Naive thymus-derived CD4-positive, alpha-beta T cell (primary cell): ENCODE measurements at places on chromosomes 6 and 20. TPM values are rescaled to one million over a fixed set of nuclear protein-coding genes. Genes with fewer than 3 reads are reported as not detected.

The CALHM4 gene
- not detected for polyA plus RNA-seq

DNA sequence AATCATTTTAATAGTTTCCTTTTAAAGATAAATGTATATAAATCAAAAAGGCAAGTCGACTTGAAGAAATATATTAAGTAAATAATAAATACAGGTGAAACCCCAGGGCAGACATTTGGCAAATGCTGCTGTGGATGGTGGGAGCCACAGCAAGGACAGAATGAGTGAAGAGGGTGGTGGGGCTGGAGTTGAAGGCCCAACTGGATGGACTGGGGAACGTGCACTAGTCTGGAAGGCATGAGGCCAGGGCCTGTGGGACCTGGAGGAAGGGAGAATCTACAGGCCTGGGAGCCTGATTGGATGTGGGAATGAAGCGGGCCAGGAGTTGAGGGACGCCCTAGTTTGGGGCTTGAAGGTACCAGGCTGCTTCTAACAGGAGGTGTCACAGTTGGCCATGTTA, 30.6 kb upstream of the BLCAP start:
- H3K27me3 ChIP-seq = no peaks in the 10 kb centered on the region
- H3K4me3 ChIP-seq = no peak overlapping the region
- DNase-seq = no peak
- H3K4me1 ChIP-seq = no peaks in the 10 kb centered on the region
- no peak overlapping the region for H3K27ac ChIP-seq

The C6orf132 gene
- not detected for polyA plus RNA-seq

The CDSN gene
- not detected for polyA plus RNA-seq

GRCh38 chr20:62707276-62707920, 1.2 kb upstream of the NTSR1 start:
- no peak for DNase-seq
- H3K27ac ChIP-seq = no peak overlapping the region
- H3K27me3 ChIP-seq = peaks cover 5% of the 10 kb centered on the region
- H3K36me3 ChIP-seq = no peaks in the 10 kb centered on the region
- H3K4me3 ChIP-seq = no peak overlapping the region

DNA sequence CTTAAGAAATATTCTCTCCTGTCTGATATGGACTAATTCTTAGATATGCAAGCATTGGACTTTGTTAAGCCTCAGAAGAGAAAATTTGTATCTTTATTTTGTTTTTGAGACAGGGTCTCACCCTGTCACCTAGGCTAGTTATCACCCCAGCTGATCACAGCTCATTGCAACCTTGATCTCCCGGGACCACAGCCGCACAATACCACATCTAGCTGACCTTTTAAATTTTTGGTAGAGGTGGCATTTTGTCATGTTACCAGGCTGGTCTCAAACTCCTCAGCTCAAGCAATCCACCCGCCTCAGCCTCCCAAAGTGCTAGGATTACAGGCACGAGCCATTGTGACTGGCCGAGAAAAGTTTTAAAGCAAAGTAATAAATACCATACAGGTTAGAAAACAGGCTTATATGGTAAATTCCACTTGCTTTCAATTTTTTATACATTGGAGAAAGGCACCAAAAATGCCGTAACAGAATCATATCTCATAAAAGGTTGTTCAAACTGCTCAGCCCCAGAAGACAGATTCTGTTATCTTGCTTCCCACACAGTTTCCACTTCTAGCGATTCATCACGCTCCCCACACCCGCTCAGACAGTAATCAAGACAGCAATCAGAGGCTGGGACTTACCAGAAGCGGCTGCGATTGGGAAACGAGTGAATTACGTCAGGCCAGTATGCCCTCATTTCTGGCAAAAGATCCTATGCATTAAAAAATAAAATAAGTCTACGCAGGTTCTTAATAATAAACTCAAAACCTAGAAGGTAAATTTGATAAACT, 13.8 kb downstream of the RNASET2 start:
- H3K27me3 ChIP-seq = no peaks in the 10 kb centered on the region
- H3K4me1 ChIP-seq = no peaks in the 10 kb centered on the region
- peak overlapping the region; percentile 73 for H3K27ac ChIP-seq
- H3K4me3 ChIP-seq = no peak overlapping the region
- DNase-seq = peak; percentile 66
- peaks cover 64% of the 10 kb centered on the region for H3K36me3 ChIP-seq

DNA sequence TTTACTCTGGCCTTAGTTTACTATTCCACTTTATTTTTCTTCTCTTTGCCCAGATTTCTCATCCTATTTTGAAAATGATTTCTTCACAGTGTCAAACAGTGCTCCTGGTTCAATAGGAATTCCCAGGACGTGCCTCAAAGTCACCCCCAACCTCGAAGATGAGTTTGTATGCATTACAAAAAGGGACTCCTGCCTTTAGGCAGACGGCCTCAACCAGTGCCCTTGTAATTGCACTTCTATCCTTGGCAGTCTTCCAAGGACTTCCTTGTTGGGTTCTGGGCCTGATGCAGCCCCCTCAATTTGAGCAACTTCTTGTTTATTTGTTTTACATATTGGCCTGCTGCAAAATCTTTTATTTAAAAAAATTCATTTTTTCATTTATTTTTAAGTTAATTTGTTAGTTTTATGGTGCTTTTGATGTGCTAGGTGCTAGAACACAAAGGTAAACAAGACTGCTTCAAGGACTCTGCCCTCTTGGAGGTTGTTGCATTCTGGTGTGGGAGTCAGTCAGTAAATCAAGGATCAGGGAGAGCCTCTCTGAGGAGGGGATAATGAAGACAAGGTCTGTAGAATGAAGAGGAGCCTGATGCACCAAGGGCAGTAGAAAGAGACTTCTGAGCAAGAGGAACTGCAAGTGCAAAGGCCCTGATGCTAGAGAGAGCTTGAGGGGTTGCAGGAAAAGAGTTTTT, 181.5 kb upstream of the LAMP5 start:
- no peaks in the 10 kb centered on the region for H3K4me1 ChIP-seq
- no peaks in the 10 kb centered on the region for H3K36me3 ChIP-seq
- no peaks in the 10 kb centered on the region for H3K27me3 ChIP-seq

The PAK5 gene
- polyA plus RNA-seq = not detected

DNA sequence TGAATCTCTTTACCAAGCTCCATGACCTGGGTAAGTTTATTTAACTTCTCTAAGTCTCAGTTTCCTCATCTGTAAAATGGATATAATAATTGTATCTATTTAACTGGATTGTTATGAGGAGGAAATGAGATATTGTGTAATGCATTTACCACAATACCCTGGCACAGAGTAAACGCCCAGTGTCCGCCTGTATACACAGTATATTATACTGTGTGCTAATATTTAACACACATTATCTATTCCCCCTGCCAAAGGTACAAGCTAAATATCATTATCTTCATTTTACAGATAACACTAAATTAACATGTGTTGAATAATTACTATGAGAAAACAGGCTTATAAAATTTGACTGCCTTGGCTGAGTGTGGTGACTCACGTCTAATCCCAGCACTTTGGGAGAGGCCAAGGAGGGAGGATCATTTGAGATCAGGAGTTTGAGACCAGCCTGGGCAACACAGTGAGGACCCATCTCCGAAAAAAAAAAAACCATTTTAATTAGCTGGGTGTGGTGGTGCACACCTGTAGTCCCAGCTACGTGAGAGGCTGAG, 38.7 kb upstream of the TNFRSF21 start:
- no peak overlapping the region for H3K4me3 ChIP-seq
- H3K4me1 ChIP-seq = no peaks in the 10 kb centered on the region
- no peak overlapping the region for H3K27ac ChIP-seq
- no peak for DNase-seq
- no peaks in the 10 kb centered on the region for H3K36me3 ChIP-seq
- H3K27me3 ChIP-seq = no peaks in the 10 kb centered on the region

The SCAND1 gene
- 212 TPM for polyA plus RNA-seq
